Stimulated activated CD8-positive, alpha-beta memory T cell treated with anti-CD3 and anti-CD28 coated beads, Interleukin-12 subunit alpha, Interleukin-12 subunit beta, amount 100 ng/mL, for 1 hour (primary cell): ENCODE measurements at places on chromosomes 2 and 18.

DNA sequence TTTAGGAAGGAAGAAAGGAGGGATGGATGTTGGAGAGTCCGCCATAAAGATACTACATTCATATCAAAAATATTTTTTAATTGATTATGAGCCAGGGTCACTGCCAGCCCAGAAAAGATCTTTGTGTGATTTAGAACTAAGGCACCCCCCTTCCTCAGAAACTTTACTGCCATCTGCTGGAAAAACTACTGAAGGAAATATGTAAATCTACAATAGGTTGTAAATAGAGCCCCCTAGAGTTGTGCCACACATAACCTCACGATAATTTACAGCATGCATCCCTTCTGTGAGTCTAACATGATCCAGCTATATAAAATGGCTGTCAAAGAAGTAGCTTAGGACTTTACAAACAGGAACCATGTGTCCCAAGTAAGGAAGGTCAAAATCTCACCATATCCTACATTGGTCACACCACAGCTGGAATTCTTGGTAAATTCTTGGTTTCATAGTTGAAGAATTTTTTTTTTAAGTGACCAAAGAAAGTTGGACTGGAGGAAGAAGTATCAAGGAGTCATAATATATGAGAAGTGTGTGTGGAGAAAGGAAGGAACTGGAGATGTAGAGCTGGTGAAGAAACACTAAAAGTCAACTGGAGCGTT, 152.5 kb downstream of the CYP26B1 start:
- no peak for DNase-seq

DNA sequence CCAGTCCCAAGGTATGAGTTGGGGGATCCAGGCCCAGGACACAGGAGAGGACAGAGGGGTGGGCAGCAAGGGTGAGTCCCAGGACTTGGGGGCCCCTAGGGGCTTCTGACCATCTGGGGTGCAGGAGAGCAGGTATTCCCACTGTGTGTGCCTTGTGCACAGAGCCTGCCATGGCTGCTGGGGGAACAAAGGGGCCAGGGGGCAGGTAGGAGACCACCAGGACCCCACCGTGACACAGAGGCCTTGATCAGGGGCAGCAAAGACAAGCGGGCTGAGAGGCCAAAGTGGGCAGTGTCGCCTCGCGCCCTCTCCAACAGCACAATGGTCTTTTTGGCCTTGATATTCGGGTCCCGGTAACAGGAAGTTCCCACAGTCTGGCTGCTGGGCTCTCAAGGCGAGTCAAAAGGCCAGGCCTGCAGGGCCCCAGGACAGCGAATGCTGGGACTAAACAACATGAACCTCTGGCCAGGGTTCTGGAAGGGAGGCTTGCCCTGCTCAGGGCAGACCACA, 12.3 kb upstream of the GPR17 start:
- no peak for DNase-seq

DNA sequence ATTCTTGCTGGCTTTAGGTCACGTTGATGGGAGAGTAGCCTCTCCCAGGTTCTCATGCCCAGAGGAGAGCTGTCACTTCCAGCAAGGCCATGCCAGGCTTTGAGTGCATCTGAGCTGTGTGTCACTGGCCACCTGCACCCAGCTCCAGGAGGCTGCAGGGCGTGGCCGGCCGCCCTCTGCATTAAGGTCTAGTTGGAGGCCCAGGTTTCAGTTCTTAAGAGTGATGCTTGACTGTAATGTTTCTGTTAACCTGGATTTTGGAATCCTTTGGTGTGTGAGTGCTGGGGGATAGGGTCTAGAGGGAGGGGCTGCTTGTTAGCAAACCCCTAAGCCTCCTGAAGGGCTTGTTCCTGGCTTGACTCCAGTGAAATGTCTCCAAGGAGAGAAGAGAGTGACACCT, 140.1 kb downstream of the ACOXL start:
- DNase-seq: no peak

- no peak for DNase-seq
Observed at GRCh38 chr18:35905436-35905835, 67.0 kb upstream of the RMP24 start.

- DNase-seq: no peak
Observed at GRCh38 chr2:158914731-158915130, 53.7 kb upstream of the TANC1 start.

GRCh38 chr2:40292291-40292690, 159.6 kb downstream of the SLC8A1 start:
- no peak for DNase-seq

DNA sequence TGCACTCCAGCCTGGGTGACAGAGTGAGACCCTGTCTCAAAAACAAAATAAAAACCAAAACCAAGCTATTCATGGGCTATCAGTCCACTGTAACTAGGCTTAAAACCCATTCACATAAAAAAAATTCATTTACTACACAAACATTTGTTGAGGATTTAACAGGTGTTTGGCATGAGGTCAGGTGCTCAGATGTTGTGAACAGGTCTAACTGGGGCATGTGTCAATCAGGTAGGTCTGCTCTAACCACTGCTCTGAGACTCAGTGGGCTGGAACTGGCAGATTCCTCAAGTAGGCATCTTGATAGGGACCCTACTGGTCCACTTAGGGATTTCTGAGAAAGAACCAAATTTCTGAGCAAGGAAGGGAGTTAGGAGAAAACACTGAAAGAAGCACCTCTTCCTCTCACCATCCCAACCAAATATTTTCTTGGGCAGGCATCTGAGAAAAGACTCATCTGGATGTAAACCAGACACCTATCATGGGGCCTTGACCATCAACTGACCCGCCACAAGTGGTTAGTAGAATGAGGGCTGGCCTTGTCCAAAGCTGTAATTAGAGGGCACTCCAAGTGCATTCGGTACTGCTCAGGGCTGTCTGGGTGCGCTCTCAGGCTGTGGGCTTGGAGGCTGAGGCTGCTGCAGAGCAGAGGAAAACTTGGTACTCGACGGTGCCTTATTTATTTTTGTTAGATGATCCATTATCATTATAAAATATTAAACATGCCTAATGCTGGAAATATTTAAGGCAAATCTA, 33.9 kb downstream of the WIPF1 start:
- no peak for DNase-seq

DNA sequence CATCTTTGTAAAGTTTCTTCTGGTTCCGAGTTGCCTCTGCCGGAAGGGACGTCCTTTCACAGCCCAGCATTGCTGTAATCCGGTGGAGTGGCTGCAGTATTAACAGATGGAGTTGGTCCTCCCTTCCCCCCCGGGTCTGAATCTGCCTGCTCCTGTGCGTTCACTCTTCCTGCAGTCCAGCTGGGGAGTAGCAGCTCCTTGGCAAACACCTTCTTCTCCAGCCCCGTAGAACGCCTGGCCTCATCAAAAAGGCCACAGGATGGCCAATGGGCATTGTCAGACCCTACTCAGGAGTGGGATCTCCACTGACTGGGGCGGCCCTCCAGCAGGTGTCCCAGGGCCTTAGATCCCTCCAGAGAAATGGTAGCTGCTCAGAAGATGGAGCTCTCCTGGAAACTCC, 234.0 kb downstream of the FAM210A start:
- DNase-seq: no peak

DNA sequence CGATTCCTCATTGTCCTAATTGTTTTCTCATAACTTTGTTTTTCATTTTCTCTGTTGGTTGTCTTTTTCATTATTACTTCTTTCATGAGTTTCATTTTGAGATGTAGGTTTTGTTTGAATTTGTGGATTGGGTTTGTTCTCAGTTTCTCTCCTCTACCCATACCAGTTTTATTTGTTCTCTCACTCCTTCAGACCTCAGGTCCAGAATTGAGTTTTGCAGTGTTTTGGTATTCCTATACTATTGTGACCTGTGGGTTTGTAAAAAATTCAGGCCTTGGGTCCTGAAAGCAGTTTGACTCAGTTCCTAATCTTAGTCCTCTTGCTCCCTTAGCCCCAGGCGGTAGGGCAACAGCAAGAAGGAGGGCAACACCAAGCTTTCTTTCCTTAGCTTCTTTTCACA, 28.3 kb upstream of the UBE2E3 start:
- DNase-seq: no peak

- DNase-seq: no peak
Observed at GRCh38 chr18:54626779-54627178, 35.7 kb downstream of the DYNAP start.

- DNase-seq: no peak
Observed at GRCh38 chr2:108552566-108552965, 18.3 kb downstream of the LIMS1 start.

- no peak for DNase-seq
Observed at GRCh38 chr2:232878855-232879617, 9.0 kb downstream of the SNORC start.

- DNase-seq: no peak
Observed at GRCh38 chr2:169705927-169706326, 11.7 kb downstream of the PHOSPHO2 start.

DNA sequence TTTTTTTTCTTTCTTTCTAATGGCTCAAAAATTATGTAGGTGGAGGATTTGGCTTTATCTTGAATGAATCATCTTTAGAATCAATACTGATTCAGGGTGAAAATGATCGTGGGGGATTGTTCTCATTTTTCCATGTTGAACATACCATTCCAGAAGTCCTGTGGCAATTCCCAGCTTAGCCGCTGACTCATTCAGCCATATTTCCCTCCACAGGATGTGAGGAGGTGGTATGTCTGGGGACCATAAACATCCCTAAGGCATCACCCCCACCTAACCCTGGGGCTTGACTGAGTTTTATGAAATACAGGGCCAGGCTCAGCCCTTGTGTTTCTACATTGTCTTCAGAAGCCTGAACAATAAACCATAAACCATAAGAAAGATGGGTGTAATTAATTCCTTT, 92.7 kb upstream of the FN1 start:
- no peak for DNase-seq

DNA sequence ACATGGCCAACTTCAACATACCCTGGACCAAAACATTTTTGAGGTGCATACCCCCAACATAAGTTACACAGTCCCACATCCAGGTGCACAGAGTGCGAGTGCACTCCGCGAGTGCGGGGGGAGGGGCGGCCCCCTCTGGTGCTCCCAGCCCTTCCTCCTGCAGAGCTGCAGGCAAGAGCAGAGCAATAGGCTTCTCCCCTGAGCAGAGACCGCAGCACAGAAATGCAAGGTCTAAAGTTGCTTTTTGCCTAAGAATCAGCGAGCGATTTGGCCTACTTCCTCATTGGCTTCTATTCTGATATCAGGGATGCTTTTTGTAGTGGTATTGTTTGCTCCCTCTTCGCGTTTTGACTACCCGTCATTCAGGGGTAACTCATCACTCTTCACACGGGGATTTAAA, 40.6 kb downstream of the BOLA3 start:
- DNase-seq: no peak

GRCh38 chr2:133457861-133458260, 110.4 kb downstream of the NCKAP5 start:
- no peak for DNase-seq

GRCh38 chr18:25133879-25134278, 218.1 kb downstream of the ZNF521 start:
- no peak for DNase-seq

GRCh38 chr2:14756981-14757657, 124.6 kb downstream of the LRATD1 start:
- DNase-seq: no peak

DNA sequence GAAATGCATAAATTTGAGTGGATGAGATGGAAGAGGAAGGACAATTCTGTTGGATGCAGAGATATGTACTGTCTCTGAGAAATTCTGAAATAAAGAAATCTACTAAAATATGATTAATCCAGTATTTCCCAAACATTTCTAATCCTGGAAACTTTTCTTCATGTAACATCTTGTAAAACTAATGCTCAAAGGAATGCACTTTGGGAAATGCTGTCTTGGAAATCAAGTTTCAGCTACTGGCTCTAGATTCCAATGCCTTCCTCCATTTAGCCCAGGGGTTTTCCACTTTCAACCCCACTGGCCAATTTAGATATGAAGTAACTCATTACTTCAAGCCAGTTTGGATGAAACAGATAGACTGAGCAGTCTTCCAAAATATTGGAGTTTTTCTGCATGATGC, 355.1 kb downstream of the TXNL1 start:
- DNase-seq: no peak

DNA sequence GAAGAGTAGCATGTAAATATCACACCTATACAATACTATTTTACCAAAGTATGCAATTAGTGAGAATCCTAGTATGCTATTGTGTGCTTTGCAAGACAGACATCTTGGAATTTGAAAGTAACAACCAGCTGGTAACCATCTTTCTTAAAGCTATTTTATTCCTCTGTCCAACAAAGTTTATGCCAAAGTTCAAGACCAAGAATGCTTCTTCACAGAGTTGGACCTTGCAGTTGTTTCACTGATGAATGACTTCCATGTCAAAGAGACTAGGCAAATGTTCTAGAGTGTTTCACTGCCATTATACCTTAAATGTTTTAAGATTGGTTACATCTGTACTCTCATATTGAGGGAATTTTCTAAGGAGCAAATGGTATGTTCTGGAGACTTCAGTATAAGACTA, 215.2 kb upstream of the CRIM1 start:
- no peak for DNase-seq

DNA sequence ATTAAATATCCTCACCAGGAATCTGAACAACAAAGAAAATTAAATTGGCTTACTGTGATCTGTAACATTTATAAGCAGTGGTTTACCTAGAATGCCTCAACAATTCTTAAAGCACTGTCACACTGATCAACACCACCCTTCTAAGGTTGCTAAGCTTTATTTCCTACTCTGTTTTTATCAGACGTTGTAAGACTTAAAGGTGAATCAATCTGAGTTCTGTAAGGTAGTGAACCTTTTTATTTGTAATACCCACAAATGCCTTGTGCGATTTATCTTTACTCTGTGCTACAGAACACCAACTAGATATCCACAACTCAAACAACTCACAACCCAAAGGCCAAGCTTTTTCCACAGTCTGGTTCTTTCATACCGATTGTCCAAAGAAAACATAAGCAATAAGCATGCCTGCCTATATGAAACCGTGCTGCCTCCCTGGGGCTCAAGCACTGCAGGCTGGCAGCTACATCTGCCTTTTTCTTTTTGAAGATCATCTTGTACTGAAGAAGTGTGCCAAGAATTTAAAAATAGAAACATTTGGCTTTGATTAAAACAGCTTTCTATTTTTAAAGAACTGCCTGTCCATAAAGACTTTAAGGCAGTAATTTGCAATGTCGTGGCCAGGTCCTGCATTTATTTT, 490.7 kb downstream of the NUP35 start:
- no peak for DNase-seq

- no peak for DNase-seq
Observed at GRCh38 chr2:132909427-132909826, 239.4 kb upstream of the LYPD1 start.

GRCh38 chr18:77096936-77097886, 35.4 kb downstream of the MBP start:
- DNase-seq: no peak

- no peak for DNase-seq
Observed at GRCh38 chr18:43159086-43159770, 43.7 kb upstream of the RIT2 start.

GRCh38 chr2:22885245-22885644, 499.7 kb upstream of the KLHL29 start:
- no peak for DNase-seq

- no peak for DNase-seq
Observed at GRCh38 chr2:166494140-166494624, at the start of gene SCN7A. SCN7A (minus strand) TSS chr2:166494249; CDS start chr2:166477696, 16,553 bp downstream.

GRCh38 chr2:10659898-10660568, 29.7 kb downstream of the NOL10 start:
- DNase-seq: no peak
